ENCODE measurements at places on chromosomes 4 and X. TPM values are rescaled to one million over a fixed set of nuclear protein-coding genes. Genes with fewer than 3 reads are reported as not detected.

The OR13H1 gene
- total RNA-seq, result not detected

The SMIM43 gene
- not detected for total RNA-seq

The XAGE1A gene
- total RNA-seq, result not detected

The CTAG2 gene
- not detected for total RNA-seq

The UGT2B11 gene
- total RNA-seq, result not detected

The MAGEC3 gene
- total RNA-seq, result not detected

The FRMPD3 gene
- not detected for total RNA-seq
